Suppressor macrophage (primary cell): ENCODE measurements at places on chromosomes 5 and 9.
A peak's percentile ranks its signal among the peaks of the same experiment; 100 is the strongest.

GRCh38 chr9:98519641-98520040 is 189.1 kb downstream of the GABBR2 start:
- DNase-seq: no peak

DNA sequence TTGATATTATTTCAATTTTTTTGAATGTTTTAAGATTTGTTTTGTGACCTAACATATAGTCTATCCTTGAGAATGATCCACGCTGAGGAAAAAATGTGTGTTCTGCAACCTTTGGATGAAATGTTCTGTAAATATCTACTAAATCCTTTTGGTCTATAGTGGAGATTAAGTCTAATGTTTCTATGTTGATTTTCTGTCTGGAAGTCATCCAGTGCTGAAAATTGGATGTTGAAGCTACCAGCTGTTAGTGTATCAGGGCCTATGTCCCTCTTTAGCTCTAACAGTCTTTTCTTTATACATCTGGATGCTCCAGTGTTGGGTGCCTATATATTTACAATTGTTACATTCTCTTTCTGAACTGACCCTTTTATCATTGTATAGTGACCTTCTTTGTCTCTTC is 422.3 kb downstream of the TMEM232 start:
- DNase-seq: no peak

DNA sequence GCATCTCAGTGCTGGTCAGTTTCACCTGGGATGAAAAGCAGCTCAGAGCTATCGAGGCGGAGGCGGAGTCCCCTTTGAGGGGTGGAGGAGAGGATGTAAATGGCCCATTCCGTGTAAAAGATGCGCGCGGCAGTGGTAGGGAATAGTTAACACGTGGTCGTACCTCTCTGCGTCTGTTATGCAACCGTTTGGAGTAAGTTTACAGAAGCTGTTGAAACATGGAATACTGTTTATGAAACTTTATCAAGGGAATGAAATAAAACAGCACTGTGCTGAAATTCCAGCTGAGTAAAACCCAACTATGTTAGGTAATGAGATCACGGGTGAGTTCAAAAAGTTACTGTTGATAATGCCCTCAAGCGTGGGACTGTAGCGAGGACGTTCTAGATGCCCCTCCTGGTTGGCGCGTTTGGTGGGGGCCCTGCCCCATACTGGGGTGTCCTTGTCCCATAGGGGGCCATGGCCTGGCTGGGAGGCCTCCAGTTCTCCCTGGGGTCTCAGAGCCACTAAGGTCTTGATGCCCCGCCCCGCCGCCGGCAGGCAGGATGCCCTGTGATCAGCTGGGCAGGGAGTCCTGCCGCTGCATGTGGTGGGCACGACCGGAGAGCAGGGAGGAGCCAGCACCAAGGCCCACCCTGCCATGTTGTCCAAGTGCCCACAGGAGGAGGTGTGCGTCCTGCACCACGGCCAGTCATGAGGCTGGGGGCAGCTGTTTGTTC is 90.9 kb downstream of the COL5A1 start:
- no peak for DNase-seq

DNA sequence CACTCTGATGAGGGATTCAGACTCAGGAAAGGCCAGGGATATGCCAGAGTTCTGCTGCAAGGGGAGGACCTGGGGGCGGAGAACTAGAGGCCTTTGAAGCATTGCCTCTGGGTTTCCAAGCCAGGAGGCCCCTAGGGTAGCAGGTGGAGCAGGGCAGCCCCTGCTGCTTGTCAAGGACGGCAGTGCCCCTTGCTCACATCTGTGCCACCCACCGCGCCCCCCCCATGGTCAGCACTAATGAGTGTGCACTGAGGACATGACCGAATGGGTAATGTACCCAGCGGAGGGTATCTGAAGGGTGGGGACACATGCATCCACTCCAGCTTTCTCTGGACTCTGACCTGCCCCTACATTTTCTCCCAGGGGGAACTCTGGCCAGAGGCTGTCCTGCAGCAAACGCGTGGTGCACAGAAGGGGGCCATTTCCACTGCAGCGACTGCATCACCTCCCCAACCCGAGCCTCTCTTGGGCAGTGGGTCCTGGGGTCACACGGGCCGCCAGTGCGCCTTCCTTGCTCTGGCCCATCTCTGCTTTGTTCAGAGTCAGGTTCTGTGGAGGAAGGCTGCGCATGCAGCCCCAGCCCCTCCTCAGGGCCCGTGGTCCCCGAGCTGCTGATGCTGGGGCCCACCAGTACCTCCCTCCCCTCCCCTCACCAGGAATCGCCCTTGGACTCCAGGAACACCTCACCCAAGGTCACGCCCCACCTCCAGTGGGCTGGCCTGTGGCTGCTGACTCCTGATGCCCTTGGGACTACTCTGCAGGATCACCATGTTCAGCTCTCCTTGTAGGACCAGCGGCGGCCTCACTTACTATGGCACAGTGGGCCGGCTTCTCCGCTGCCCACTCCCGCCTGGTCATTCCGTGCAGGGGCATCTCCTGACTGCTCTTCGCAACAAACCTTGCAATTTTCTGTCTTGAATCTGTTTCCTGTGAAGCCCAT is 31.2 kb downstream of the STC2 start:
- no peak for DNase-seq

DNA sequence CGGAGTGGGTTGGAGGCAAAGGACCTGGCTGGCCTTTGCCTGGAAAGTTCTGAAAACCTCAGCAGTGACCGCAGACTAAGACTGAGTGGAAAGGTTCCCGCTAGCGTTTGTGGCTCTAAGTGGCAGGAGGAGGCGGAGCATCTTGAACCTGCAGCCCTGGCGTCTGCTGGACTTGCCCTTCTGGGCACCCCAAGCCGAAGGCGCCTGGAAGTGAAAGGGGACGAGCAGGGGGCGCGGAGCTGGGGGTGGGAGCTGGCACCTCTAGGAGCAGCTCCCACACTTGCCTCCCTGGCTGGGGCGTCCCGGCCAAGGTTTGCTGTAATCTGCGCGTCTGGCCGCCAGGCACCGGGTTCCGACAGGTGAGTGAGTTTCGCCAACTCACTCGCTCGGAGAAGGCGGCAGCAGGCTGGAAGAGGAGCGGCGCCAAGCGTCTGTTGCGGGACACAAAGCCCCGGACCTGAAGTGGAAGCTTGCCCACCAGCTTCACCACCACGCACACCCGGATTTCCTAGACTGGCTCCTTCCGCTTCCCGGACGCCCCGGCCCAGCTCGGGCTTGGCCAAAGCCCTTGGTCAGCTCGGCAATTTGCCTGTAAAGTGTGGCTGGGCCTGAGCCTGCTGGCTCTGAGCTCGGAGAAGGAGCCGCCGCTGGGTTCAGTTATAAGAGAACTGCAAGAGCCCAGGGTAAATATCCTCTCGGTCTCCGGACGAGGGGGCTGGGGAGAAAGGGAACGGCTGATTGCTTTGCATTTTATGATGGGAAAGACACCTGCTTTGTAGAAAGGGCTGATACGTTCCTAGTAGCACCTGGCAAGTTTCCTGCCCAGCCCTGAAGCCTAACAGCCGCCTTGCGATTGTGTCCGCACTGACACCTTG is at the start of gene GNA14:
GNA14 (minus strand) TSS at position 89 of the 875 bp plus-strand sequence. CDS start 529 bp downstream, outside the sequence.
- peak; percentile 30 for DNase-seq

DNA sequence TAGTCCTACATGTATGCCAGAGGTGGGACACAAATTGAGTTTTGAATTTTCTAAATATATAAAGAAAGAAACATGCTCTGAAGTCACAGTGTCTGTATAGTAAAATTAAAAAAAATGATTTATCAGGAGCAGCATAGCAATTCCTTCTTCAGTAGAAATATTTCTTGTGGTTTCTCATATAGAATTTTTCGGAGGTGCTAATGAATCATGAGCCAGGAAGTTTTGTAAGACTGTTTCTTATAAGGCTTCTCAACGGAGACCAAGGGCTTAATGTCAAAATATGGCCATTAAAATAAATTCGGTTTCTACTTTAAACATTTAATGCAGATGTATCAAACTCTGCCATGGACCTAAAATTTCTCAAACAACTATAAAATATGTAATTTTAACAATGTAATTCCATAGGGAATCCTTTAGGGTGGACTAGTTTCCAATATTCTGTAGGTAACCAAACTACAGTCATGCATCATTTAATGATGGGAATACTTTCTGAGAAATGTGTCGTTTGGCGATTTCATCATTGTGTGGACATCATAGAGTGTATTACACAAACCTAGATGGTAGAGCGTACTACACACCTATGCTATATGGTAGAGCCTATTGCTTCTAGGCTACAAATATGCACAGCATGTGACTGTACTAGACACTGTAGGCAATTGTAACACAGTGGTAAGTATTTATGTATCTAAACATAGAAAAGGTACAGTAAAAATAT is 66.3 kb downstream of the ANKRD55 start:
- DNase-seq: peak; percentile 52

DNA sequence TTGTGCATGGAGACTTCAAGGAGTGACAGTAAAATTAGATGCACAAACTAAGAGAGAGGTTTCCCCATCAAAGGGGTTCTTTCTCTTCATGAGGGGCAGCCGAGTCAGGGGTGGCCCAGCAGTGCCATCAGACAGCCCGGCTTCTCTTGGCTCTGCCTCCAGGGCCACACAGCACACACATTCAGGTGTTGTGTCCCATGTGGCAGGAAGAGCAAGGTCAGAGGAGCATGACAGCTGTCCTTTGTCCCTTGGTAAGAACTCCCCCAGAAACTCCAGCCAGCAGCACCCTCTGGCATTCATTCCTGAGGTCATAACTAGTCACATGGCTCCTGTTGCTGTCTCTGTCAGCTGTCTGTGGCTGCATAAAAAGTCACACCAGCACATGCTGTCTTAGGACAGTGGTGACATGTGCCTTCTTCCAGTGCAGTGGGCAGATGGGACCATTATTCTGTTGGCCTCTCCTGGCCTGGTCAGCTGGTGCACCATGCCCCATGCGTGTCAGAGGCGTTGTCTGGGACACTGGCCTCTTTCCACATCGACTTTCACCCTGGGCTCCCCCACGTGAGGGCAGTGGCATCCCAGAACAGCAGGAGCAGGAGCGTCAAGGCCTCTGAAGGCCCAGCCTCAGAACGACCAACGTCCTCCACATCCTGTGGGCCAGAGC is 78.4 kb upstream of the OTULINL start:
- DNase-seq: peak; percentile 51

GRCh38 chr5:54829102-54829501 is 156.3 kb downstream of the ESM1 start:
- no peak for DNase-seq

DNA sequence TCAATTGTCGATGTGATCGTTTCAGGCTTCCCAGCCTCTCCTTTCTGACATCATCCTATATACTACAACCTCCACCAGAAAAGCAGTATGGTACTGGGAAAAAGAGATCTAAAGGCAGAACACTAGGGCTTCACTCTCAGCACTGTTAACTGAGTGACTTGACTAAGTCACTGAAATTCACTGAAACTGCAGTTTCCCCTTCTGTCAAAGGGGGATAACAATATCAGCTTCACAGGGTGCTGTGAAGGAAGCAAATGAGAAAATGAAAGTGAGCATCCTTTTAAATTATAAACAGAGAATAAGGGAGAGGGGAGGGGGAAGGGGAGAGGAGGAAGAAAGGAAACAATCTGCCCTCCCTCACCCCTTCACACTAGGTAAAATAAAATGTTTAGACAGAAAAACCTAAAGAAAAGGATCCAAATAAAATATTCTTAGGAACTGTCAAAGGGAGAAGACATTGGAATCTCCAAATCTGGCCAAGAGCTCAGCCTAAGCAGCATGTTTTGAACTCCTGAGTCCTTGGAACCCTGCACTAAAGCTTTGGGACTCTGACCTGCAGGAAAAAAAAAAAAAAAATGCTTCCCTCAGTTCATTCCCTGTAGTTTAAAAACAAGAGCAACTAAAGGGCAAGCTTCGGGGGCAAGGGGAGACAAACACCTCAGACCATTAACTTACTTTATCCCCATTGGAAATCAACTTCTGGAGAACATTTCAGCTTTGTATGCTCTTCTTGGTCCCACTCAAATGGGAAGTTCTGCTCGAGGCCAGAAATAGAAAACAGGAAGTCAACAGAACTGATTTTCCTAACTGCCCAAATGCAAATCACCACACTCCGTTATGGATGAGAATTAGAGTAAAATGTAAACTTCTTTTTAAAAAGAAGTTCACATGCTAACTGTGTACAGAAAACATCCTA is 178.3 kb downstream of the DEPDC1B start:
- DNase-seq: no peak

DNA sequence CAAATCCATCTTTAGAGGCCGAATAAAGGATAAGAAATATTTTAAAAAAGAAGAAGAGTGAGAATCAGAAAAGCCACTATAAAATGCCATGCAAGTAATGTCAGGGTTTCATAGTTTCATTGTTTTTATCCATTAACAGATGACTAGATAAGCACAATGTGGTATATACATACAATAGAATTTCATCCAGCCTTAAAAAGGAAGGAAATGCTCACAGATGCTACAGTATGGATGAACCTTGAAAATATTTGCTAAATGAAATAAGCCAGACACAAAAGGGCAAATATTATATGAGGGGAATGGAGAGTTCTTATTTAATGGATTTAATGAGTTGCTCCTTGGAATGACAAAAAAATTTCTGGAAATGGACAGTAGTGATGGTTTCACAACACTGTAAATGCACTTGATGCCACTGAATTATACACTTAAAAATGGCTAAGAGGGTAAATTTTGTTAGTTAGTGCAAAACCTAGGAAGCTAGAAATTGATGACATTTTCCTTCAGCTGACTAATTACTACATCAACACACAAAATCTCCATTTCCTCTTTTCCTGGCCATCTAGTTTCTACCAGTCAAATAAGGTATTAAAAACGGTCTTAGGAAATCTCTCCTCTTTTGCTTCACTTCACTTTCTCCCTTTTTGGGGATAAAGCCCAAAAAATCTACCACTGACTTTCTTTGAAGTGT is 86.6 kb downstream of the GNA14 start:
- DNase-seq: peak; percentile 70
